ENCODE measurements at places on chromosomes 11 and 22.
A peak's percentile ranks its signal among the peaks of the same experiment; 100 is the strongest.

DNA sequence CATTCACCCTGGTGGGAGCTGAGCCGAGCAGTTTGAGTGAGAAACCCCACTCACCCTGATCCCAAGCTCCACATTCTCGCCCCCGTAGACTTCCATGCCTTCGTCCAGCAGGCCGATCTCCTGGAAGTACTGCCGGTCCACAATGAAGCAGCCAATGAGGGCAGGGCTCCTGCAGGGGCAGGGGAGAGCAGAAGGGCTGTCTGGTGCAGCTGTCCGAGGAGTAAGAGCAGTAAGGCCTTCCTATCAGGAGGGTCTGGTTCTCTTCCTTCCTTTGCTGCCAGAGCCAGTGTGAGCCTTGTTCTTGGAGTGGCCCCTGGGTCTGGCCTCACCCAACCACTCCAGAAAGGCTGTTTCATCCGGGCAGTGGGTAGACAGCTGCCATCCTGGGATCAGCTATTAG lies 19.4 kb upstream of the CSNK2A3 start:
- no peak for DNase-seq

- DNase-seq, result no peak
Measured at GRCh38 chr22:34879001-34879400, 187.0 kb upstream of the ISX start.

DNA sequence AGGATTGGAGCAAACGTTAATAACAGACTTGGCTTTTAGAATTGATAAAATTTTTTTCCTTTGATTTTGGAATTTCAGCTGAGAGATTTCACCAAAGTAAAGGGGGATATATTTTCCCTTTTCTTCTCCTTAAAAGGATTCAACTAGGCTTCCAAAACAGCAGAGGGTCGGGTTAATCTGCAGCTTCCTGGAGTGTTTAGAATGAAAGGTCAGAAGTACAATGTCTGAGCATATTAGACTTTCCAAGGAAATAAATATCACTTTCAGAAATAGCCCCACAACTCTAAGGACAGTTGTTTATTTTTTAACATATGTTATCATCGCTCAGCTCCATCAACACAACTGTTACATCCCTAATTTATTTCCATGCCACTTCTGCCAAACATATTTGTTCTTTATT lies 1532.9 kb upstream of the RAG2 start:
- no peak for DNase-seq

DNA sequence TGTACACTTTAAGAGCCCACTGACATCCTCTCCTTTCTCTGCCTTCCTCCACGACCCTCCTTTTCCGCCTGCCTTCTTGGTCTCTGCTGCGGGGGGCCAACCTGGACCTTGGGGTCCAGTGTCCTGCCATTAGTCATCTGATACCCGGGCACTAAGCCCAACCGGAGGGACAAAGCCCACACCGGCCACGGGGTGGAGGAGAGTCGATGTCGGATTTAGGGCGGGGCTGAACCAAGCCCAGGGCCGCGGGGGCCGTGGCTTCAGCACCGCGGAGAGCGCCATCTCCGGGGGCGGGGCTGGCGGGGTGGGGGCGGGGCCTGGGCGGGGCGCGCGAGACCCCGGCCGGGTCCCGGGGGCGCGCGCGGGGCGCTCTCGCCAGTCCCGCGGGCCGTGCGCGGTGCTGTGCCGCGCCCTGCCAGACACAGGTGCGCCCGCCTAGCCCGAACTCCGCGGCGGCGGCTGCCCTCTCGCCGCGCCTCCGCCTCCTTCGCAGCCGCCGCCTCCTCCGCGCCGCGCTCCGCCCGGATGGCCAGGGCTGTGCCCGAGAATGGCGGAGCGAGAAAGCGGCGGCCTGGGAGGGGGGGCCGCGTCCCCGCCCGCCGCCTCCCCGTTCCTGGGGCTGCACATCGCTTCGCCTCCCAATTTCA lies at the start of gene MAPK8IP1:
Gene MAPK8IP1, plus strand, starts transcription at position 378 of the 647 bp plus-strand sequence. Its CDS starts 170 bp downstream, at position 548.
- peak; percentile 5 for DNase-seq

DNA sequence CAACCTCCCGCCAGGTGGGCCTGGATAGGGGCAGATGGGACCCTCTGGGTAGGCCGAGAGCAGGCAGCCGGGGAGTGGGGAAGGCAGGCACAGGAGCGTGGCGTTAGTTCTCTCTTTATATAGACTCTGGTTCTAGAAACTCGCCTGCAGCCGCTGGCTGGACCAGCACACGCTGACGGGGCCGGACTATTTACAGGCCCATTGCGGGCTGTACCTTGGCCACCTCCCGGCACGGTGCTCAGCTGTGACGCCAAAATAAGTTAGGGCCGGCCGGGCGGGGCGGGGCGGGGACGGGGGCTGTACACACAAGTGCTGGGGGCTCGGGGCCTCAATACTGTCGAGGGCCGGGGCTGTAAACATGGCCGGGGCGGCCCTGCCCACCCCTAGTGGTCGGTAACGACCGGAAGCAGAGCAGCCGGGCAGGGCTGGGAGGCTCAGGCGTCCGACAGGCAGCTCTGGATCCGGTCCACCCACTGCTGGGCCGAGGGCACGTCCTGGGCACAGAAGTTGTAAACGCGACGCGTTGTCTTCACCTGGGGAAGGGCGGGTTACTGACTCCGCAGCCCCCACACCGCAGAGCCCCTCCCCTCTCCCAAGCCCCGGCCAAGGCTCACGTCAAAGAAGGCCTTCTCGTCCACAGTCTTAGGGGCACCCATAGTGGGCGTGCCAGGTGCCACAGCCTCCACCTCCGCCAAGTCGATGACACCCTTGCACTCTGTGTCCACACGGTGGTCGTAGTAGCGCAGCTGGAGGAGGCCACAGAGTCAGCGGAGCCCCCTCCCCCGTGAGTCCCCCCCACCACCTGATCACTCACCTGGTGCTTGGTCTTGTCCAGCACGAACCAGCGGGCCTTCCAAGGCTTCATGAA lies 27.9 kb downstream of the SBF1 start:
- no peak for DNase-seq

- DNase-seq, result no peak
Measured at GRCh38 chr22:44023404-44024287, 456 bp upstream of the PARVB start.

DNA sequence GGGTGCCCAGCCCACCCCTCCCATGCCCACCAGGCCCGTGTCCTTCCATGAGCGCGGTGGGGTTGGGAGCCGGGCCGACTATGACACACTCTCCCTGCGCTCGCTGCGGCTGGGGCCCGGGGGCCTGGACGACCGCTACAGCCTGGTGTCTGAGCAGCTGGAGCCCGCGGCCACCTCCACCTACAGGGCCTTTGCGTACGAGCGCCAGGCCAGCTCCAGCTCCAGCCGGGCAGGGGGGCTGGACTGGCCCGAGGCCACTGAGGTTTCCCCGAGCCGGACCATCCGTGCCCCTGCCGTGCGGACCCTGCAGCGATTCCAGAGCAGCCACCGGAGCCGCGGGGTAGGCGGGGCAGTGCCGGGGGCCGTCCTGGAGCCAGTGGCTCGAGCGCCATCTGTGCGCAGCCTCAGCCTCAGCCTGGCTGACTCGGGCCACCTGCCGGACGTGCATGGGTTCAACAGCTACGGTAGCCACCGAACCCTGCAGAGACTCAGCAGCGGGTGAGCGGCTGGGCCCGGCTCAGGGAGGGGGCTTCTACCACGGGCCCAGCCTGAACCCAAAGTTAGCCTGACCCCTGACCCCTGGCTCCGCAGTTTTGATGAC lies 3.0 kb downstream of the PKP3 start:
- no peak for DNase-seq

DNA sequence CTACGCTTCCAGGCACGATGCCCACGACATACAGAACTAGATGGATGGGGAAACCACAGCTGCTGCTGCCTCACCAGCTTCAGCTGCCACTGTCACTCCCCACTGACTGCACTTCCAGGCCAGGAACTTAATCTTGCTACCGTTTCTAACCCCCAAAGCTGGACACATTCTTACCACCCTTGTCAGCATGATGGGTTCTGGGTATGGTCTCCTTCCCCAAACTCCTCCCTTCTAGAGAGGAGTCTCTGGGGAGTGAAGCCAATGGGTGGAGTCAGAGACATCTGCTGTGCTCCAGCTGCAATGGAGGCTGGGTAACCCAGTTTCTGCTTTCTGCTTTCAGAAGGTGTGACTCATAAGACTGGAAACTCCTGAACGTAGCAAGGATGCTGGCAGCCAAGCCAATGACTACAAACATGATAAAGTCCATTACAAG lies 87.0 kb upstream of the THY1 start:
- no peak for DNase-seq

- DNase-seq, result no peak
Measured at GRCh38 chr11:70756756-70757155, 358.4 kb downstream of the CTTN start.

DNA sequence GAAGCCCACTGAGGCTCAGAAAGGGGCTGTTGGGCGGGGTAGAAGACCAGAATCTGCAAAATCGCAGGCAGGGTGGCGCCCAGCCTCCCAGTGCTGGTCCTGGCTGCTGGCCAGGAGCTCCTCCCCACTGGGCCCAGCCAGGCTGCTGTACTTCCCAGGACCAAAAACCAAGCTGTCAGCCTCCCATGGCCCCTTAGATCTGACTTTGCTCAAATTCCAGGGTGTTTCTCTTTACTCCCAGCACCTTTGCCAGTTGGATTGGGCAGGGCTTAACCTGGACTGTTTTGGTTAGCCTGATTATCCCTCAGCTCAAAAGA lies 44.2 kb upstream of the WEE1 start:
- no peak for DNase-seq

GRCh38 chr11:125980436-125980835 lies 34.6 kb downstream of the VSIG10L2 start:
- DNase-seq, result no peak

DNA sequence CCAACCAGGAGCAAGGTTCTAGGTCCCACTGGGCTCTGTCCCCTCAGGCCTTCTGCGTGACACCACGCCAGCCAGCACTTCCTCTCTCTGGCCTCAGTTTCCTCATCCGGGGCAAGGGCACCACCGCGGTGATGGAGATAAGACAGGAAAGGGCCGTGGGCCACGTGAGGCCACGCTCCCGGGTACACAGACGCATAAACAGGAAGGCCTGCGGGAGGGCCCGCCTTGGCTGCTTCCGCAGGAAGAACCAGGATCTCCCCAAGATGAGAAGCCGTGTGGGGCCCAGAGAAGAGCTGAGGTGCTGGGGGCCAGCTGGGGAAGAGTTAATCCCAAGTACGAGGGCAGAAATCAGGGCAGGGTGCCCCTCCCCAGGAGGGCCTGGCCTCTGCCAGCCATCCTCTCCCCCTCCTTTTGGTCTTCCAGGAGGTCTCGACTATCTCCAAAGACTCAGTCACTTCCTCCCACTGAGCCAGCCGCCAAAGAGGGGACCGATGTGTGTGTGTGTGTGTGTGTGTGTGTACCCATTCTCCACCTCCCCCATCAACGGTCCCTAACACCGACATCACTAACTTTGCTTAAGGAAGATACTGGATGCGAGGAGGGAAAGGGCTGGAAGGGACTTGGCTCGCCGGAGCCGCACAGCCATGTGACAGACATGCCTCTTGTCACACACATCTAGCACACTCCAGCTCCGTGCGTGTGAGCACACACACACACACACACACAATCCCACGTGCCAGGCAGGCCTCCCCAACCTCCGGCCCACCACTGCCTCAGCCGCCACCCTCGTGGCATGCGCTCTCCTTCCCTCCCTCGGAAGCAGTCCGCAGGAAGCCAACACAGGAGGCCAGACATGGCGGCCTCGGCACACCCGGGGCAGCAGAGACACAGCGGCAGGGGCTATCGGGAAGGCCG lies 1.4 kb downstream of the MFNG start:
- peak; percentile 70 for DNase-seq

GRCh38 chr22:20446383-20446970 lies 8.9 kb upstream of the SCARF2 start:
- no peak for DNase-seq

DNA sequence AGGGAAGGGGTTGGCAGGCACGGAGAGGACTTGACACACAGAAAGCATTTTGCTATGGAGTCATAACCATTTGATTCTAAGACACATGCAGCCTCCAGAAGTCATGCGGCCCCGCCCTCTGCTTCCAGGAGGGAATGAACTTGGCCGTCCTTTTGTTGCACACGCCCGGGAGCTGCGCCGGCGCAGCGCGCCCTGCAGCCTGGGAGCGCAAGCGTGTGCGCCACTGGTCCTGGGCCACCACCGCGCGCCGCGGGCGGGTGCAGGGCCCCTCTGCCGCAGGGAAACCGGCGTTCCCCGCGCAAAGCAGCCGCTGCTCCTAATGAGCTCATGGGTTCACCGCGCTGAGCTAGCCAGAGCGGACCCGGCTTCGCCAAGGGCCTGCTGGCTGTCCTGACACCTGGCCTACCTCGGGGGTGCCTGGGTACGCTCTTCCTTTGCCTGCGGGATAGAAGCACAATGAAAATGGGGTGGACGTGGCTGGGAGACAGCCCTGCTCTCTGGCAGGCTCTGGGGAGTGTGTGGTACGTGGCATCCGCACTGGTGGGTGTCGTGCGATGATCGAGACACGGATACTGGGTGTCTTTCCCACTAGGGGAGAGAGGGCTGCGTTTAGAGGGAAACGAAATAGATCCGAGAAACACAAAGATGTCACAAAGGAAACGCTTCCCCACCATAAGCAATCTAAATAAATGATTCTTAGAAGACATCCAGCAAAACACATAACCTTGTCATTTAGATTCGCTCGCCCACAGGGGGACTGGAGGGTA lies 669 bp downstream of the MICAL3 start:
- no peak for DNase-seq

DNA sequence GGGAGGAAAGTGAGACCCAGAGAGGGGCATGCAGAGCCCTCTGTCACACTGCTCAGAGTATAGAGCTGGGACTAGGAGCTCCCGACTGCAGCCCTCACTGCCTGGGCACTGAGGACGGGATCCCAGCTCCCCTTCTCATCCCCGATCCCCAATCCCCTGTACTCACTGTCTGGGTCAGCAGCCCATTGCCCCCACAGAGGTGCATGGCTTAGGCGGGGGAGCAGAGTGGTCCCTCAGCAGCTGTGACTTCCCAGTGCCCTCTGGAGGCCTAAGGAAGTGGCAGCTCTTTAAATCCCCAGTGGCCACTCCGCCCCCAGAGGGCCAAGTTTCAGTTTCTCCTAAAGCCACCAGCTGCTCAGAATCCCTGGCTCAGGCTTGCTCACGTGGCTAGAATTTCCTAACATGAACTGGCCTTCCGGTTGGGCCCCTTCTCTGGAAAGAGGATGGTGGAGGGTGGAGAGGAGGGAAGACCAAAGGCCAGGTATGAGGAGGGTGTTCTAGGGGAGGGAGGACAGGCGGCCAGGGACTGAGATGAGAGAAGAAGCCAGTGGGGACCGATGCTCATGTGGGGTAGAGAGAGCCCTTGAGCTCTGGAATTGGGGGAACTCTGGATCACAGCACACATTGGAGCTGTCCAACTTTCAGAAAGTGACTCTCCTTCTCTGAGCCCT lies at the start of gene BATF2:
Gene BATF2, minus strand, starts transcription at position 262 of the 671 bp plus-strand sequence. Its CDS starts 57 bp downstream, at position 205.
- no peak for DNase-seq

DNA sequence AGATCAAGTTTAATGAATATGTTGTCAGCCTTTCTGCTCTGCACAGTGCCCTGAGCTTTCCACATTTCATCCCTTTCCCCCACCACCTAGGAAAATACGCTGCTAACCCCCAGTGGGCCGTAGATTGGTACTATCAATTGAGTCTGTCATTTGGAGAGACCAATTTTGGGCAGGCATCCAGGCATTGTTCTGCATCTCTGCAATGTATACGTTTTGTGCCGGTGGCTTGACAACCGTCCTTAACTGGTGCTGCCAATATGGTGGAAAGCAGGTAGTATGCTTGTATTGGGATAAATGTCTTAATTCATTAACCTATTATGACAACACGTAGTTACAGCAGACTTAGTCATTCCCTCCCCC lies 1.3 kb downstream of the ELMOD1 start:
- DNase-seq, result no peak

GRCh38 chr11:81365496-81365895 lies 1368.2 kb downstream of the FAM181B start:
- no peak for DNase-seq

Data from stimulated activated CD8-positive, alpha-beta memory T cell treated with anti-CD3 and anti-CD28 coated beads, Interleukin-7, amount 100 ng/mL, for 48 hours (primary cell).